ENCODE measurements at places on chromosomes 4 and X.

DNA sequence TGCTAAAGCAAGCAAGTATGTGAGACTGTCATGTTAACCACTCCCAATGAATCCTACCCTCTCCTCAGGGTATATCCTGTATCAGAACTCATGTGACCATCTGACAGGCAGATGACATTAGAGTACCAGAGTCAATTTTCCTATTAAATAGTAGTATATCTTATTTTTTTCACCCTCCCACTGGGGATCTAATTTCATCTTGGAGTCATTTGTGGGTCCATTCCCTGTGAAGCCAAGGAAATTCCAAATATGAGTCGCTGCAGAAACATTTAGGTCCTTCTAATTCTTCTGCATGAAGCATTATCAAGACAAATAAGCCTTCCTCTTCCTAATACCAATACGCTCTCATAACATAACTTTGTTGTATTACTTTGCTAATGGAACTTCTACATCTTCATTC lies 52.2 kb upstream of the BLTP1 start:
- DNase-seq, result peak; percentile 75

GRCh38 chr4:168693750-168694490 lies 197.1 kb downstream of the PALLD start:
- no peak for DNase-seq

GRCh38 chrX:20354505-20354904 lies 87.8 kb upstream of the RPS6KA3 start:
- no peak for DNase-seq

DNA sequence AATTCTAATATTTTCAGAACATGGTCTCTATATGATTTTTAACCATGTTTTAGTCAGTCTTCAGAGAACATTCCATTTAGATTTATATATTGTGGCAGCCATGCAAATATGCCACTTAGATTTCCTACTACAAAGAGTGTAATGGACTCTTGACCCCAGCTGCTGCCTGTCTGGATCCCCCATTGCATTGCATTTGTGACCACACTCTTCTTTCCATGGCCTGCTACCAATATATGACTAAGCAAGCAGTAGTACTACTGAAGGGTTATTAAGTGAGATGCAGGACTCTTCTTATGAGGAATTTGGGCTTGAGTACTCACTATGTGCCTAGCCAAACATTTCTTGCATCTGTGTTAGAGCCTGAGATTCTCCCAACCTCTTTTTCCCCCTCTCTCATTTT lies 306.8 kb downstream of the PDHA2 start:
- peak; percentile 49 for DNase-seq

- peak; percentile 51 for DNase-seq
Measured at GRCh38 chrX:132266583-132267355, 47.5 kb upstream of the RAP2C start.

GRCh38 chr4:47213971-47214370 lies 182.6 kb downstream of the GABRB1 start:
- DNase-seq, result peak; percentile 91

GRCh38 chr4:38236503-38236902 lies 276.3 kb downstream of the PTTG2 start:
- DNase-seq, result no peak

- DNase-seq, result no peak
Measured at GRCh38 chr4:60215906-60216305, 984.2 kb upstream of the ADGRL3 start.

- DNase-seq, result peak; percentile 41
Measured at GRCh38 chr4:5750946-5751665, 40.1 kb downstream of the EVC start.

- DNase-seq, result no peak
Measured at GRCh38 chr4:8912089-8912455, 40.4 kb upstream of the HMX1 start.

DNA sequence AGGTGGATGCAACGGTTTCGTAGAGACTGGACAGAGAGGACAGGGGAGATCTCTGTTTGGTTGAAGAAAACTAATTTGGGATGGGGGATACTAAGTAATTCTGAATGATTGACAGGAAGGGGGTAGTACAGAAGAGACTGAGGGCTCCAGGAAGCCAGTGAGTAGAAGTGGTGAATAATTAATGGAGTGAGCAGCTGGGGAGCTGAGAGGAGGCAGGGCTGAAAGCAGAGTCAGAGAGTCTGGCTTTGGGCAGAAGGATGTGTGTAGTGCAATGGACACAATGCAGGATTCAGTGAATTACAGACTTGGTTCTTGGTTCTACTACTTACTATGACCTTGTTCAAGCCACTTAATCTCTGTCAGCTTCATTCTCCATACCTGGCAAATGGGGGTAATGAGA lies 161.7 kb downstream of the RBMX2 start:
- no peak for DNase-seq

DNA sequence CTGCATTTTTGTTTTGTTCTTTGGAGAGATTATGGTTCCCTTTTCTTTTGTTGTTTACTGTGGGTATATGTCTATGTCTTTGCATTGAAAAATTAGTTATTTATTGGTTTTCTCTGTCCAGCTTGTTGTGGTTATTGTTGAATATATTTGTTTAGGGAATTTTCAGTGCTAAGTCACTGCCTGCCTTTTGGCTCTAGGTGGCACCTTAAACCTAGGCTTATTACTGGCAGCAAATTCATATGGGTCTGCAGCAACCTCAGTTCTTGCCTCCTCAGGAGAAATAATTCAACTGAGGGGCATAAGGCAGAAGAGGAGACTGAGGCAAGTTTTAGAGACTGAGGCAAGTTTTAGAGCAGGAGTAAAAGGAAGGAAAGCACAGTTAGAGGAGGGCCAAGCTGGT lies 1157.3 kb upstream of the AGA start:
- no peak for DNase-seq

DNA sequence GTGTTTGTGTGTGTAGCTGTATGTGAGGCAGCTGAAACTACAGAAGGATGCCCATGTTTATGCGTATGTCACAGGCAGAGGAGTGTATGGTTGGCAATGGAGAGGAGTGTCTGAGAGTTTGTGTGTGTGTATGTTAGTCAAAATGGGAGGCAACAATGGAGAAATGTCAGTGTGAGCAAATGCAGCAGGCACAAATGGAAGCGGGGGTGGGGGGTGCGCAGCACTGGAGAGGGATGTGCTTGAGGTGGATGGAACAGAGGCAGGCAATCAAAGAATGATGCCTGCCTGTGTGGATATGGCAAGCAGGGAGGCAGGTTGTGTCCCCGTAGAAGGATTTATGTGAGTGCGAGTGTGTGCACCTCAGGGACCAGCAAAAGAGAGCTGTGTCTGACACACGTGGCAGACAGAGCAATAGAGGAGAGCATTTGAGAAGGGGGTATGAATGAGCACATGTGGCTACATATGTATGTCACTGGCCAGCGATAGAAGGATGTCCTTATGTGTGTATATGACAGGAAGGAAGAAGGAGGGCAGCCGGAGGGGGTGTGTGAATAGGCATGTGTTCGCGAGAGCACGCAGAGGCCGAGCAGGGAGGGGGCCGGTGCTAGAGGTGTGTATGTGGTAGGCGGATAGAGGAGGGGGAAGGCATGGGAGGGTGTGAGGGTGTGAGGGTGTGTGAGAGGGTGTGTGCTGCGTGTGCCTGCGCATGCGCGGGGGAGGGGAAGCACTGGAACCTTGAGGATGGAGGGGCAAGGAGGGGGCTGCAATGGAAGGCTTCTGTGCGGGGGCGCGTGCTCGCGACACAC lies 1.1 kb downstream of the PJA1 start:
- DNase-seq, result peak; percentile 13

DNA sequence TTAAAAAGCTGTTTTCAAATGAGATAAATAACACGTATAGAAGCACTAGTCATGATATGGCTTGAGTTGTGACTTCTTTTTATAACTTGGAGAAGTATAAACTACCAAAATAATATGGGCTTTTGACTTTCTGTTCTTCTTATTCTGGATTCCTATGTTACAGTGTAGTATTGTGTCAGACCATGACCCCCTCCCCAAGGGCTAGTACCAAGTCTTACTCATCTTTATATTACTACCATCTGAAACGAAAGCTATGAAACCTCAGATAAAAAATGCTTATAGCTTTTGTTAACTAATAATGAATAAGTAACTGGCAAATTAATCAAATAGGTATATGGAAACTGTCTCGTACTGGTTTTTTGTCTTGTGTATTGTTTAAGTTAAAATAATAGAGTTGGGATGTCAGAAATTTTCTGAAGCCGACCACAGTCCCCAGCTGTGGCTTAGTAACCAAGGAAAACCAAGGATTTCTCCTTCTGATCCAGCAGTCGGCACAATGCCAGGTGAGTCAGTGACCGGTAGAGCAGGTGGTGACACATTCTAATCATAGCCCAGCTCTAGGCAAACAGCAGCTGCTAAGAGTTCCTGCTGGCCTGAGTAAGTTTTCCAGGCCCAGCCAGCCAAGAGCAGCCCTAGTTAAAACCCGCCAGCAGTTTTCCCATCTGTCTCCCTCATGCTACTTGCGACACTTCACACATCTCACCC lies 163.3 kb upstream of the PRDX4 start:
- peak; percentile 79 for DNase-seq

GRCh38 chrX:119648421-119648775 lies 42.2 kb upstream of the NKRF start:
- no peak for DNase-seq

DNA sequence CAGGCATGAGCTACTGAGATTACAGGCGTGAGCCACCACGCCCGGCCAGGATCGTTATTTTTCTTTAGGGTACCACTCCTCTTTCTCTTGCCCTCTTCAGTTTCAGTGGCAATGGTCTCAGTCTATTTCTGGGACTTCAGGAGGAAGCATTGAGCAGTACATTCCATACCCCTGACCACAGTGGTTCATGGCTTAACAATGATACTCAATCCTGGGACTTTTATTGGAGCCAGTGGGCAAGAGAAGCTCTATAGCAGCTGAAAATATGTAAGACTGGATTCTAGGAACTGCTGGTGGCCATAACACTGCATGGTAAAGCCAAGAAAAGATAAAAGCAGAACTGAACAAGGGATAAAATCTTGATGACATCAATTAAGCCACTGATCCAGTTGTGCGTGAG lies 5.8 kb upstream of the CCNA2 start:
- DNase-seq, result peak; percentile 8

- DNase-seq, result no peak
Measured at GRCh38 chr4:84753321-84753972, 170.5 kb downstream of the CDS1 start.

DNA sequence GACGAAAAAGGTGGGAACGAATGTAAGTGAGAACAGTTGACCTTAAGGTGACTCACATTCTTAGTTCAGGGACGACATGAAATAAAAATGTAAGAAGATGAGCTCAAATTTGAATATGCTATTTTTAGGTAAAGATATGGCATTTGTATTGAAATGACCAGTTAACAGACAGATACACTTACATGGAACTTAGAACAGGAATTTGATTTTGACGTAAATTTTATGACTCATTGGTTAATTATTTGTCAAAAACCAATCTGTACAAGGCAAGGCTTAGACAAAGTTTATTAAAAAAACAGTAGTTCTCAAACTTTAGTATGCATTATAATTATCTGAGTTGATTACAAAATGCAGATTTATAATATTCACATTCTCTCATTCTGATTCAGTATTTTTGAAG lies 469.4 kb downstream of the CFAP47 start:
- DNase-seq, result no peak

DNA sequence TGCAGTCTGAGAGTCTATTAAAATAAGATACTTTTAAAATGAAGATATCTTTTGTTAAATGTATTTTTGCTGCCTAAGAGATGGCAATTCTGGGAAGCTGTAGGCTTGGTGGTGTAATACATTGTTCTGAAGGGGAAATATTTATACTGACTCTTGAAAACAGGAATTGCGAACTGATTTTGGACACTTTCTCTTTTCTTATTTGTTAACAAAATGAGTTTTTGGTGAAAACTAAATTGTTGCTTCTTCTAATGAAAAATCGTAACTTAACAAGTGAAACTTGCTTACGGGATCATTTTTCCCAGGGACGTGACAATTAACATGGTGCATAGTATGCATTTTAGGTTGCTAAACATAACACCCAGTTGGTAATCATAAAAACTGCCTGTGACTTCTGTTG lies 71.0 kb downstream of the RAPGEF2 start:
- no peak for DNase-seq

GRCh38 chrX:3393178-3393577 lies 46.7 kb upstream of the MXRA5 start:
- no peak for DNase-seq

DNA sequence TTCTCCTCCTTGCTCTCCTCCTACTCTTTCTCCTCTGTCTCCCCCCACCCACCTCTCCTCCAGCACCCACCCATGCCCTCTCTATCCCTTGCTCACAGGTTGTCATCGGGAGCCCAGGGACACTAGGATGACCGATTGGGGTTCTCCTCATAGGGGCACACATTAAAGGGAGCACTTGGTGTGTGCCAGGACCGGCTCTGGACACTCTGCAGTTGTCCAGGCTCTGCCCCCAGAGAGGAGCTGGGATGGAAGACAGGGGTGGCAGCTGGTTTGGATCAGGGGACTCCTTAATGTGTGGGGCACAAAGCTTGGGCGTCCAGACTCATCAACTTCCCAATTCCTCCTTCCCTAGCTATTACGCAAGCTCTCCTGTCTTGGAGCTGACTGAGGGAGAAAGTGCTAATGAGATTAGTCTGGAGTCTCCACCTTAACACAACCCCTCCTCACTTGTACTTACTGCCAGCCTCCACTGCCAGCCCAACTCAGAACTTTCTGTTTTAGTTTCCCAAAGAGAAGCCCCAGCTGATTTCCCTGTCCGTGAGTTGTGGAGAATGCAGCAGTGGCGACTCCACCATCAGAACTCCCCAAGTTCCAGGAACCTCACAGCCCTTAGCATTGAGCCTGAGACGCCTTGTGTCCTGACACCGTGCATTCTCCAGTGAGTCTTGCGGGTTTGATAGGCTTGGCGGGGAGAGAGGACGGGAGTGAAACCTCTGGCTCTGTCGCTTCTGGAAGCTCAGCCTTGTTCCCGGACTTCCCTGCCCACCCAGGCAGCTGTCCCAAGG lies 52.2 kb downstream of the CXorf49B start:
- DNase-seq, result no peak

- DNase-seq, result no peak
Measured at GRCh38 chr4:74366367-74366911, 1.5 kb downstream of the EREG start.

Data from fibroblast of skin of abdomen (primary cell).